Parietal lobe (tissue), 2 donors: ENCODE measurements at places on chromosomes 5 and 9. TPM values are rescaled to one million over a fixed set of nuclear protein-coding genes. Genes with fewer than 3 reads are reported as not detected.

Gene DOCK8
- total RNA-seq: 4.1 TPM

Gene IRX1
- not detected for total RNA-seq

Gene LRRC19
- under 0.01 TPM for total RNA-seq

Gene ASS1
- 6.9 TPM for total RNA-seq

Gene F2R
- total RNA-seq: 34.7 TPM

Gene SNX30
- total RNA-seq: 29.7 TPM

Gene GPR107
- total RNA-seq: 39.1 TPM

Gene PCDHGA6
- 29.1 TPM for total RNA-seq

Gene SOHLH1
- total RNA-seq: not detected

Gene PCYOX1L
- total RNA-seq: 13.1 TPM

Gene SNX2
- total RNA-seq: 62.3 TPM

Gene IFNK
- not detected for total RNA-seq

Gene GDF9
- total RNA-seq: 0.94 TPM

Gene DAPK1
- 187 TPM for total RNA-seq

Gene SPATA6L
- 13.8 TPM for total RNA-seq

Gene TPPP
- 22.2 TPM for total RNA-seq

Gene CDH6
- total RNA-seq: 52.0 TPM

Gene SLC1A3
- 231 TPM for total RNA-seq

Gene OR1J2
- not detected for total RNA-seq

Gene PNPLA7
- total RNA-seq: 3.8 TPM

Gene SLC45A2
- total RNA-seq: 2.5 TPM

Gene IFNA21
- not detected for total RNA-seq

Gene PCDHA12
- 40.4 TPM for total RNA-seq

Gene RASGEF1C
- total RNA-seq: 33.8 TPM

Gene AHRR
- total RNA-seq: 2.8 TPM

Gene DEPDC1B
- total RNA-seq: 17.5 TPM

Gene FBXO4
- 16.0 TPM for total RNA-seq

Gene CTSL
- total RNA-seq: 20.3 TPM

Gene P4HA2
- total RNA-seq: 21.3 TPM

Gene SLC36A3
- not detected for total RNA-seq

Gene PLAC8L1
- not detected for total RNA-seq

Gene NME5
- total RNA-seq: 8.8 TPM

Gene PTGES2
- 49.1 TPM for total RNA-seq

Gene PRRT1B
- not detected for total RNA-seq

Gene C7
- 0.94 TPM for total RNA-seq

Gene ATP10B
- total RNA-seq: 7.2 TPM

Gene LCN6
- not detected for total RNA-seq

Gene ASPN
- 1.3 TPM for total RNA-seq

Gene MEIKIN
- not detected for total RNA-seq

Gene MLANA
- not detected for total RNA-seq

Gene CFAP157
- 0.94 TPM for total RNA-seq

Gene CER1
- 0.63 TPM for total RNA-seq

Gene SLC6A7
- 1.9 TPM for total RNA-seq

Gene IL5
- total RNA-seq: not detected

Gene PAEP
- total RNA-seq: not detected

Gene KLF9
- 8.5 TPM for total RNA-seq

Gene COL5A1
- total RNA-seq: 3.4 TPM

Gene MGAT4B
- 81.1 TPM for total RNA-seq

Gene CDKN2B-AS1
- total RNA-seq: 0.63 TPM

Gene OMD
- not detected for total RNA-seq
